Common myeloid progenitor, CD34-positive (primary cell): ENCODE measurements at places on chromosomes 4 and X.

GRCh38 chr4:147284935-147285334, 196.0 kb upstream of the EDNRA start:
- DNase-seq: no peak

- no peak for DNase-seq
Measured at GRCh38 chr4:135267148-135267865, 1065.7 kb upstream of the PABPC4L start.

DNA sequence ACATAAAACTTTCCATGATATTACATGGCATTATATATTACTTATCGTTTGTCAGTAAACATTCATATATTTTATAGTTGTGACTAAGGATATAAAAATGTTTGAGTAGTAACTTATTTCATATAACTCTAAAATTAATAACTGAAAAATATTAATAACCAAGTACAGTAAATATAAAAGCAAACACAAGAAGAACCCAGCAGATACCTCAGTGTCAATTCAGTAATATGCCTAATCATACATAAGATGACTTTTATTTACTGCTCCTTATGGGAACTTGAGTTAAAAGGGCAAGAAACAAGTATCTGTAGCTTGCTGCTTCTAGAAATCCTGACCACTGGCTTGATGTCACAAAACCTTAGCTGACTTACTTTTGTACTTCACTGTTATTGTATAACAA, 28.4 kb upstream of the MAPK10 start:
- DNase-seq: no peak

- DNase-seq: no peak
Measured at GRCh38 chr4:45408996-45409395, 682.6 kb upstream of the GNPDA2 start.

GRCh38 chrX:154352012-154352401, 22.4 kb downstream of the FLNA start:
- DNase-seq: no peak

- no peak for DNase-seq
Measured at GRCh38 chrX:36898301-36898700, 109.9 kb upstream of the FAM47C start.

- DNase-seq: no peak
Measured at GRCh38 chrX:39260965-39261364, 459.7 kb downstream of the MID1IP1 start.

DNA sequence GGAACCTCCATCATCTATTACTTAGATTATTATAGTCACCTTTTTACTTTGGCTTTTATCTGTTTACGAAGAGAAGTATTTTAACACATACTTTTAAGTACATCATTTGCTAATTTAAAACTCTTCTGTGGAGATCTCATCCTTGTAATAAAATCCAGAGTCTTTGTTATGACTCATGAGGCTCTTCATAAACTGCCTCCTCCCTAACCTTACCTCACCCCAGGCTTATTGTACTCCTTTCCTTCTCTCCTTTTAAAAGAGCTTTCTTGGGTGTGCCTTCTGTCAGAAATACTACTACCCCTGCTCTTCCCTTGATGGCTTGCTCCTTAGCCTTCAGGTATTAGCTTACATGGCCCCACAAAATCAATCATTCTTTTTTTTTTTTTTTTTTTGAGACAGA, 6.6 kb downstream of the ARL9 start:
- no peak for DNase-seq

- no peak for DNase-seq
Measured at GRCh38 chrX:23514082-23514481, 153.2 kb upstream of the PRDX4 start.

DNA sequence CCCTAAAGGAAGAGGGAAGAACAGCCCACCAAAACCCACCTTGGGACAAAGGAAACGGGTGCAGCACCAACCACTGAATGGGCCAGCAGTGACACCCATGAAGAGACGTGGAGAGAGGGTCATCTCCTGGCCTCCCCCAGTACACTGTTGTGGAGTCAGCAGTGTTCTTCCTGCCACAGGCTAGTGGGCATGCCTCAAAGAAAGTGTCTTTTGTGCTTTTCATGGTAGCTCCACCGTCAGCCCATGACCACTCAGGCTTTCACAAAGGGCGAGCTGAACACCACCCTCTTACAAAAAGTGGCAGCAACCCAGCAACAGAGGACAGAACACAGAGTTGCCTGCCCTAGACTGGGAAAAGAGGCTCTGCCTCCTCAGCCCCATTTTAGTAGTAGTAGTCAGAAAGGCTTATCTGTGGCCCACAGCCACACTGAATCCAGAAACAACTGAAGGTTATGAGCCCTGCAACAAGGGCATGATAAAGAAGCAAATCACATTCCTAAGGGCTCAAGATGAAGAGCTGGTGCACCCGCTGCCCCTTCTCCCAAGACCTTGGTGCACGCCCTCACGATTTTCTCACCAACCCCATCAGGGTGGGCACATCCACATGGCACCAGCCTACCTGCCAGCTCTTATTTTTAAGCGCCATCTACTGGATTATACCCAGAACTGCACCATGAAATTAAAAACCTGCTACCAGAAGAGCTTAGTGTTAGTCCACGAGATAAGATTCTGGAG, 53.1 kb downstream of the RAB28 start:
- DNase-seq: no peak

DNA sequence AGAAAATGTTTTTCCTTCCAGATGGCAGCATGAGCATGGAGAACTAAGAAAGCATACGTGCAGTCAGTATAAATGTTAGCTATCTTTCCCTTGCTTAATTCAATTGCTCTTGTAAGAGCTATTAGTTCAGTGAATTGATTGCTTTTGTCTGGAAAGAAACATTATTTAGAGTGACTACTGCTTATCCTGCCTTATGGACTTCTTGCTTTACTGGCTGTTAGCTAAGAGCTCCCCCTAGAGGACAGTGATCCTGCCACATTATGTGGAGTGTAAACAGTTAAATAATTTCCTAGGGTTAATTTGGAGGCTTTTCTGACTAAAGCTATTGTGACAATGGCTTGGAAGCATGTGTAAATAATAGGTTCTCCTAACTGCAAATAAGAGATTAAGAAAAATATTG, 1402.4 kb downstream of the FAM133A start:
- DNase-seq: peak; percentile 18

- DNase-seq: no peak
Measured at GRCh38 chrX:112784692-112785091, 55.9 kb downstream of the AMOT start.

DNA sequence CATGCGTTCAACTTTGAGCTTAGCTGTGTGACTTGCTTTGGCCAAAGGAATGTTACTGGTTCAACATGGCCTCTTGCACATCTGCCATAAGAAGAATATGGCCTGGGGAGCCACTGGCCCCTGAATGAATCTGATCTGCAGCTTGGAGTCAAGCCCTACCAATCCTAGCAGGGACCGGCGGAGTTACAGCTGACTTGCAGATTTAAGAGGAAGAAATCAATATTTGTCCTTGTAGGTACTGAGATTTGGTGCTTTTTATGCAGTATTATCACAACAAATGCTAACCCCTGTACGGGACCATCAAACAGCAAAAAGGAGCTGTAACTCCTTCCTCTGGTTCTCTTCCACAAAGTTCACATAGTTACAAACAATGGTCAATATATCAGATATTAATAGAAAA, 252.0 kb downstream of the LDB2 start:
- DNase-seq: no peak

DNA sequence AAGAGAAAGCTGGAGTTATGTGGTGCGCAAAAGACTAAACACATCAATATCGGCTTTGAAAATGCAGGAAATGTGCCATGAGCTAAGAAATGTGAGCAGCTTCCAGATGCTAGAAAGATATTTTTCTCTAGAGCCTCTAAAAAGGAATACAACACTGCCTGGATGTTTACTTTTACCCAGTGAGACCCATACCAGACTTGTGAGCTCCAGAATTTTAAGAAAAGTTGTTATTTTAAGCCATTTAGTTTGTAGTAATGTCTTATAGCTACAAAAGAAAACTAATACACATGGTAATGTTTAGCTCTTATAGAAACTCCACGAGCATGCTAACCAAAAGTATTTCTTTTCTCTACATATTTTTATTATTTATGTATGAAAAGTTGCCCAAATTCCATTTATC, 1389.4 kb downstream of the C4orf33 start:
- no peak for DNase-seq

GRCh38 chr4:7854697-7855370, 84.8 kb downstream of the AFAP1 start:
- no peak for DNase-seq

- DNase-seq: no peak
Measured at GRCh38 chrX:154333837-154334271, 38.3 kb downstream of the TKTL1 start.

GRCh38 chr4:108851366-108851765, 88.5 kb upstream of the ETNPPL start:
- DNase-seq: no peak

DNA sequence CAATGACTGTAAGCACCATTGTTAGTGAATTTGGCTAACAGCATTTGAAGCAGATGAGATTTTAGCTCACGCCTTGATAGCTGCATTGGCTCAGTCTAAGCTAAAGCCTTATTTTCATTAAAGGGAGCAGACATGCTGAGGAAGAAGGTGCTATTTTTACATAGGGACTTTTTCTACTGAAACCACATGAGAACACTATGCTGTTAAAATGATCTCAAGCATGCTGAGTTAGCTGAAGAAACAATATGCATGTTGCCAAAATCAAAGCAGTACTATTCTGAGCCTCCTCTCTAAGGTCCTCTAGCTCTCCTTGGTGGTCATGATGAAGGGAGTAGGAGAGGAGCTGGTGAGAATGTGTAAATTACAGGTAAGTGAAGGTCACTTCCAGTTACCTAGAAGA, 134.4 kb upstream of the JADE1 start:
- no peak for DNase-seq

GRCh38 chr4:106695501-106696262, 327.1 kb upstream of the GIMD1 start:
- no peak for DNase-seq

GRCh38 chrX:40445691-40446090, 135.1 kb upstream of the ATP6AP2 start:
- no peak for DNase-seq

- DNase-seq: no peak
Measured at GRCh38 chr4:75605928-75606327, 24.4 kb downstream of the CDKL2 start.

DNA sequence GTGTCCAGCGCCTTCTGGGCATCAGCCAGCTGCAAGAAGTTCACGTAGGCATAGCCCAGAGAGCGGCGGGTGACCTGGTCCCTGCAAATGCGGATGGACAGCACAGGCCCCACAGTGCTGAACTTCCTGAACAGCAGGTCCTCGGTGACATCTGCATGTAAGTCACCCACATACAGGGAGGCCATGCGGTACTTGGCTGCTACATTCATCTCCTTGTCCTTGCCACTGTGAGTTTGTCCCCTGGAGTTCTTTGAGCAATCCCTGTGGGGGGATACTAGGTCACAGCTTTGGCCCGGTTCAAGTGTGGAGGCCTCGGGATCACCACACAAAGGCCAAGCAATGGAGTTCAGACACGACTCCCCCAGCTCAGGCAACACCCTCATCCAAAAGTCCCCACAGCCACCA, 776 bp downstream of the PABPC4L start:
- no peak for DNase-seq

GRCh38 chrX:124256216-124256615, 76.2 kb upstream of the TEX13D start:
- DNase-seq: no peak

GRCh38 chrX:22134681-22135080, 102.6 kb downstream of the PHEX start:
- DNase-seq: no peak

DNA sequence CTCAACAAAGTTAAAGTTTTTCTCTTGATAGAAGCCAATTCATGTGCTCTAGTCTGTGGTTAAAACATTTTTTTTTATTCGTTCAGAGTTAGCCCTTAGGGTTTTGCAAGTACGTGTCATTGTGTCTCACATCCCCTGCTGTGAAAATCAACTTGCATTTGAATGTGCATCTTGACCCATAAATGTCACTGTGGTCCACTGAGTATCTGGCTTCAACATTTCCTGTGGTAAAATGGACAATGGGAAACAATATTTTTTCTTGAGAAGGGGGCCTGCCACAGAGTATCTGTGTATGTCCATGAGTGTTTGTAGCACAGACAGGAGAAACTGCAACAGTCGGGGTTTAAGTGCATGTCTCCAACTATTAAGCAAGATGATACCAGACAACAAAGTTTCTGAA, 554.8 kb upstream of the TENM3 start:
- DNase-seq: no peak

DNA sequence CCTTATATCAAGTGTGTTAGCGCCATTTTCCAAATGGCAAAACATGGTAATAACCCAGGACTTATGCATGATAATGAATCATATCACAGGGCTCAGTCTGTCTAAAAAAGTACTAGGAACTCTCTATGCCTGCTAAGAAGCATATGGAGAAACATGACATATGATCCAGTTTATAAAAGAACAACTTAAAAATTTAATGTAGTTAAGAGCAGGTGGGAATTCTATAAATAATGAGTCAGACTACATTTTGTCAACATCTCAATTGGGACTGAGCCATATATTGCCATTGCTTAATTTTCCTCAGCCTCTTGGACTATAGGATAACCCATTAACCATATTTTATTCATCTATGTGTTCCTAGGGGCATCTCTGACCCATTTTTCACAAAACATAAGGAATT, 360.4 kb upstream of the AGA start:
- DNase-seq: no peak

DNA sequence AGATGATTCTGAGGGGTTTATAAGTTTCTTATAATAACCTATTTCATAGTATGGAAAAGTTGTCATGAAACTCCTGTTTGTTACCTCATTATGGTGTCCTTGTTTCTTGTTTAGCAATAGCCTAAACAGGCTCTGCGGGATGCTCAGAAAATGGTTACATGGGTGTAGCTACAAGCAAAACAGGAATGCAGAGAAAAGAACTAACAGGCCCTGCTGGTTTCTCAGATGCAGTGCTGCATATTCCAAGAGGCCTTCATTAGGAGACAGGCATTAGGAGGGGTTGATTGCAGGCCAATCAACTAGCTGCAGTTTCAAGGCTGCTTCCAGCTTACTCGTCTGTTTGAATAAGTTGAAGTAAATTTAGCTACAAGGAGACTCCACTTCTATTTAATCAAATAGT, 37.6 kb upstream of the HPGD start:
- no peak for DNase-seq

GRCh38 chrX:151722241-151722846, 6.5 kb downstream of the FATE1 start:
- DNase-seq: peak; percentile 22

GRCh38 chr4:3365326-3365725, 72.5 kb downstream of the RGS12 start:
- DNase-seq: no peak

- no peak for DNase-seq
Measured at GRCh38 chrX:134774190-134775048, 116.1 kb upstream of the PLAC1 start.

- DNase-seq: no peak
Measured at GRCh38 chrX:15499976-15500375, 631 bp upstream of the BMX start.

- no peak for DNase-seq
Measured at GRCh38 chrX:115595049-115595448, 34.1 kb downstream of the PLS3 start.

GRCh38 chr4:926538-926937, 5.6 kb downstream of the GAK start:
- DNase-seq: no peak

GRCh38 chr4:176611951-176612350, 180.8 kb downstream of the VEGFC start:
- DNase-seq: no peak

GRCh38 chr4:85829276-85830051, 354.5 kb downstream of the ARHGAP24 start:
- DNase-seq: no peak
